CD4-positive, alpha-beta T cell treated with Interleukin-6 at 100 ng/mL for 8 hours (primary cell): ENCODE measurements at places on chromosomes 7 and 10.
A peak's percentile ranks its signal among the peaks of the same experiment; 100 is the strongest.

DNA sequence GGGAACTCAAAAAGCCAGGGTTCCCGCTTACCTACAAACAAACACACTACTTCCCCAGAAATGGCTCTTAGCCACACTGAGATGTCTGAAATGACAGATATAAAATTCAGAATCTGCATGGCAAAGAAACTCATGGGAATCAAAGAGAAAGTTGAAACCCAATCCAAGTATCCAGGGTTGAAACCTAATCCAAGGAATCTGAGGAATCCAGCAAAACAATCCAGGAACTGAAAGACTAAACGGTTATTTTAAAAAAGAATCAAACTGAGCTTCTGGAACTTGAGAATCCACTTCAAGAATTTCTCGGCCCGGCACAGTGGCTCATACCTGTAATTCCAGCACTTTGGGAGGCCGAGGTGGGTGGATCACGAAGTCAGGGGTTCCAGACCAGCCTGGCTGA lies 568.8 kb downstream of the POM121L12 start:
- DNase-seq, result no peak

DNA sequence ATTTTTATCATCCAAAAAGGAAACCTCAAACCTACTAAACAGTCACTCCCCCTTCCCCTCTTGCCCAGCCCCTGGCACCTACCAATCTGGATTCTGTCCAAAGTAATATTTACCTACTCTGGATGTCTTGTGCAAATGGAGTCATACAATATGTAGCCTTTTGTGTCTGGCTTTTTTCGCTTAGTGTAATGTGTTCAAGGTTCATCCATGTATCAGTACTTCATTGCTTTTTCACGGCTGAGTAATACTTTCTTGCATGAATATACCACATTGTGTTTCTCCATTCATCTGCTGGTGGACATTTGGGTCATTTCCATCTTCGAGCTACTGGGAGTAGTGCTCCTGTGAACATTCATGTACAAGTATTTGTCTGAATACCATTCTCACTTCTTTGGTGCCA lies 113.6 kb downstream of the EEPD1 start:
- DNase-seq, result no peak

- no peak for DNase-seq
These were observed 41.9 kb downstream of the RNLS start for GRCh38 chr10:88541116-88541626.

DNA sequence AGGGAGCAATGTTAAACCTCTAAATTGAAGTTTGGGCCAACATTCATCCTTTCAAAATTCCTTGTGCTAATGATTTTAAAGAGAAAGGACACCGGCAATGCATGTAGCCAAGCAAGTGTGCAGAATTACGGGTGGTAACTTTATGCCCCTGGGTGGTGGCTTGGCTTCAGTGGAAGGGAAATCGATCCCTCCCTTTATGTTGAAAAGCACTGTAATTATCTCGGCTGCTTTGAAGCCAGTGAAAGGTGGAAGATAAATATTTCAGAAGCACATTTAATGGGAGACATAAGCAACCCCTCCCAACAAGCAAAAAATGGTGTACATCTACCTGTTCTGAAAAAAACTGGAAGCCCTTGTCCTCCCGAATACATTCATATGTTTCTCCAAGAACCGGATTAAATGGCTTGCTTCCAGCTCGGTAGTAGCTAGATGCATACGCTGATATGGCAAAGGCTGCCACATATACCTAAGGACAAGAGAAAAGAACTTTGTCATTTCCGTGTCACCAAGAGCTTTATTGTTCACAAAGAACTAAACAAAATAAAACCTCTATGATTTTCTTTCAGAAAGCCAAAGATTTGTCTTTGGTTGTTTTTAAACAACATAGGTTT lies 73.3 kb upstream of the GSDME start:
- DNase-seq, result no peak

- no peak for DNase-seq
These were observed 159.0 kb downstream of the SND1 start for GRCh38 chr7:127810696-127811660.

- no peak for DNase-seq
These were observed 122.5 kb downstream of the HIPK2 start for GRCh38 chr7:139655305-139655704.

DNA sequence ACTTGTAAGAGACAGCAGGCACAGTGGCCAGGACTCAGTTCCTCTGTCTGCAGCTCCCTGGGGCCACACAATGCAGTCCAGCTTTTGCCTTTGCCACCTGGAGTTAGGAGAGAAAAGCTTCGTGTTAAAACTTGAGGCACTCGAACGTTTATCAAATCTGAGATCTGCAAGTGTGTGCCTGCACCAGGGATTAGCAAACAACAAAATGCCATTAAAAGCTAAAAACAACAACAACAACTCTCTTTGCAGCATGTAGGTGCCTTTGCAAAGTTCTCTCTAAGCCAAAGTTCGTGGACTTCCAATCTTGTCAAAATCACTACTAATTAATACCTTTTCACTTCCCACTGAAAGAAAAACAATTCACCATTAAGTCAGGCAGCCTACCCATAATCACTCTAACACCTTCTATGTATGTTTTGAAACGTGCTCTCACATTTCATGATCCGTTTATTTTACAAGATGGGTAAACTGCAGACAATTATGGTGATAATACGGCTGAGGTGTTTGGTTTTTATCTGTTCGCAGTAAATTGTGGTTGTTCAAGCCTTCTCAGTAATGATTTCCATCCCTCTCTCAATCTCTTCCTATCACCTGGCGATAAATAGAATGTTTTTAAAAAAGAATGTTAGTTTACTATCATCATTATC lies 36.2 kb upstream of the SDK1 start:
- DNase-seq, result no peak

GRCh38 chr10:100347568-100348195 lies 649 bp downstream of the SCD start:
- no peak for DNase-seq

- peak; percentile 43 for DNase-seq
These were observed 22.8 kb downstream of the RGR start for GRCh38 chr10:84267503-84268126.

- DNase-seq, result no peak
These were observed 69.7 kb upstream of the NEUROD6 start for GRCh38 chr7:31410265-31410664.

GRCh38 chr10:9868499-9868898 lies 1149.2 kb upstream of the CELF2 start:
- no peak for DNase-seq

DNA sequence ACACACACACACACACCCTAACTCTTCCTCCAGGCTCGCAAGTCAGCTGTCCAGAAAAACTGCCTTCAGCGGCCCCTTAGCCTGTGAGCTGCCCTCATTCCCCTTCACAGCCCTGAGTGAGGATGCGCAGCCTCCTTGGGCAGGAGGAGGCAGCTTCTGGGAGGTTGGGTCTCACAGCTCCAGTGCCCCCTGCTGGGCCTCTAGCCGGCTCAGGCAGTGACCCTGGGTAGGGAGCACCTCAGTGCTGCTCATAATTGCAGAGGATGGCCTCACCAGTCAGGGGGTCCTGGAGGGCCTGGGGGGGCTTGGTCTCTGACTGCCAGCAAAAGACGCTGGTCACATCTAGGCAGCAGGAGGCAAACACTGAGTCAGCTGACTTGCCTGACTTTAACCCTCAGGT lies 43.7 kb downstream of the ZNF273 start:
- DNase-seq, result no peak

DNA sequence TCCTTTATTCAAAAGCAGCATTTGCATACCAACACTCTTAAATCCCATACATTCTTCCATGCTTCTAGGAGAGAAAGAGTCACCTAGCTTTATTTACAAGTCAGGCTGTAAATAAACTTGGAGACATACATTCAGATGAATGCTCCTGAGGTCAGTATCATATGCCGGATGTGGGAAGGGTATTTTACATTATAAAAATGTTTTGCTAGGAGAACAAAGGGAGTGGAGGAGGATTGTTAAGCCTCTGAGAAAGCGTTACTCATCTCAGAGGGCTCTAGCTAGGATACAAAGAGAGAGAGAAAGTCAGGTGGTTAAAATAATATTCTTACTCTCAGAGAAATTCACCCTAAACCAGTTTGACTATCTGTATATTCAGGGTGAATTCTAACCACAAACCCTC lies 300.9 kb upstream of the NPSR1 start:
- no peak for DNase-seq

GRCh38 chr10:44030132-44030531 lies 354.8 kb downstream of the CXCL12 start:
- peak; percentile 21 for DNase-seq

DNA sequence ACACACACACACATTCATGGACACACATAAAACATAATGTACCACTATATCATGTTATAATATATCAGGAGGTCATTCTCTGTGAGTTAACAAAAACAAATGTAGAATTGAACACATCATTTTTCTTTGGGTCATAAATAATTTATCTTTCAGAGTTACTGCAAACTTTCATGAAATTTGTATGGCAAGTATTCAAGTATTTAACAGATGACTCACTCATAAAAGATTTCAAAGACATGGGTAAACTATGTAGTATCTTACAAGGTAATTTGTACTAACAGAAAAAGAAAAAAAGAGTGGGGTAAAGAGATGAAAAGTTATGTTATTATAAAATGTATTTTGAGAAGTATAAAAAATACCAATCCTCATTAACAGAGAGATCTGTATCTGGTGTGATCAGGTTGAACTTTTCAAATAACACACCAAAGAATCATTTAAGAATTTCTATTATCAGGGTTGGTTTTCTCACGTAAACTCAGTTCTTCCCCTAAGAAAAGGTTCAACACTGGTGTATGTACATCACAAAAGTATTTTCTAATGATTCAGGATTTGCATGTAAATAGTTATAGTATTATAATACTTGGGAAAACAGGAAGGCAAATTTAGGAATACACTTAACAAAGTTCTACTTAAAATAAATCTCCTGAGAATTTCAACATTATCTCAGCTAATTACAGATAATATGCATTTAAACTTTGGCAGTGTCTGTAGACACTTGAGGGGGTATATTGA lies 933.1 kb upstream of the LRRN3 start:
- no peak for DNase-seq
